ENCODE measurements at places on chromosomes 5 and 9. TPM values are rescaled to one million over a fixed set of nuclear protein-coding genes. Genes with fewer than 3 reads are reported as not detected.
A peak's percentile ranks its signal among the peaks of the same experiment; 100 is the strongest.

DNA sequence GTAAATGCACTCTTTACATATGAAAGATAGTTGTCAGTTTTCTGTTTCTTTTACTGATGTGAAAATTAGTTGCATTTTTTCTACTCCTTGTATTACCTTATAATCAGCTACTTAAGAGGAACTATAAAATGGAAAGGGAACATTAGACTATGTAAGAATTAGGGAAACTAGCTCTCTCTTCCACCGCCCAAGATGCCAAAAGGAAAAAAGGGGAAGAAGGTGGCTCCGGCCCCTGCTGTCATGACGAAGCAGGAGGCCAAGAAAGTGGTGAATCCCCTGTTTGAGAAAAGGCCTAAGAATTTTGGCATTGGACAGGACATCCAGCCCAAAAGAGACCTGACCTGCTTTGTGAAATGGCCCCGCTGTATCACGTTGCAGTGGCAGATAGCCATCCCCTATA lies 15.2 kb upstream of the HOMER1 start:
- no peak for DNase-seq

DNA sequence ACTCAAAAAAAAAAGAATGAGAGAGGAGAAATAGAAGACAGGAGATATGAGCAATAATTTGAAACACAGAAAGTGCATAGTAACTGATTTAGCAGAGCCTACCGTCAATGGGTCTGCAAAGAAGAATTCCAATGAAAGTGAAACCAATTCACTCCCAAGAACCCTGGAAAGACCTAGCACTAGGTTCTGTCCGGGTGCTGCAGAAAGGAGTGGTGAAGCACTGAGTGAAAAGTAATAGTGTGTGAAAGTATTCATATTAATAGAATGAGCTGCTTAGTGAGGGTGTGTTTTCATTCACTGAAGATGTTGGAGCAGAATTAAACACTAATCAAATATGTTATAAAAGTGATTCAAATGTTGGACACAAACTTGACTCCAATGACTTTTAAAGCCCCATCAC lies 51.3 kb upstream of the SLC30A5 start:
- DNase-seq, result no peak

DNA sequence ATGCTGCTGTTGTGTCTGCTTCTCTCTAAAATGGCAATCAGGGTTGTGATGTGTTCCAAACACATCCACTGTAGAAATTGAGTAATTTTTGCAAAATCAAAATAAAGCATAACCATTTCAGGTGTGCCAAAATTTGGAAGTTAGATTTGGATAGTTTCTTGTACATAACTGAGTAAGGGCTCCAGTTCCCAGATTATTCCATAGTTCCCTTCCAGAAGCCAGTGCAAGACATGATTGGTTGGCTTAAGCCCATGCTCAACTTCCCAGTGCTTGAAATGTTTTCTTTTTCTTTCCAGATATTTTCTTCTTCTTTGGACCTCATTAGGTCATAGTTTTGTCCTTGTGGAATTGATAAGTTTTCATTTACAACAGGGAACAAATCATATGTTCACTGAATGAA lies 64.2 kb downstream of the SNCAIP start:
- no peak for DNase-seq

GRCh38 chr5:1975898-1976765 lies 93.4 kb upstream of the IRX4 start:
- DNase-seq, result no peak

DNA sequence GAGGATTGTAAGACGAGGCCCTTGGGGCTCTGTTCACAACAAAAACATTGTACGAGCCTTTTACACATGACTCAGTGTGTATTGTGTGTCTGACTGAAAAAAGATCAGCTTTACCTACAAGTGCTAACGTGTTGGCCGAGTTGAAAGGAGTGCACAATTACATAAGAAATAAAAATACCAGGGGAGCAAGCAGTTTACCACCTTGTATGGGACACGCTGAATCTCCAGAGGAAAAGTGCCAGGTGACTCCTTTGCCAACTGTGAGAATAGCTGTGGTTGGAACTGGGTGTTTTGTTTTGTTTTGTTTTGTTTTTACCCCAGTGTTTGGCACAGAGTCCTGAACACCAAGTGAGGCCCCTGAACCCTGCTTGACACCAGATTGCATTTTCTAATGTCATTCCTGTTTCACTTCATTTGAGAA lies 32.8 kb upstream of the ZSWIM6 start:
- no peak for DNase-seq

DNA sequence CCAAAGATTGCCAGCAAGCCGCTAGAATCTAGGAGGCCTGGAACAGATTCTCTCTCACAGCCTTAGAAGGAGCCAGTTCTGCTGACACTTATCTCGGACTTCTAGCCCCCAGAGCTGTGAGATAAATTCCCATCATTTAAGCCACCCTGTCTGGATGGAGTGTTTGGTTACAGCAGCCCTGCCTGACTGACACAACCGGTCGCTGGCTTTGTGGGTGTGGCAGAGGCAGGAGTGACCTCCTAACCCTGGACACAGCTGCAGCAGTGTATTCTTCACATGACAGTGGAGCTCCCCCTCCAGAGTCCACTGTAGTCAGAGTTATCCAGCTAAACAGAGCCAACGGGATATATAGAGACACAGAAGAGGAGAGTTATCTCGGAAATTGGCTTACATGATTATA lies 21.2 kb upstream of the IL17B start:
- no peak for DNase-seq

GRCh38 chr9:76510446-76510845 lies 51.5 kb downstream of the GCNT1 start:
- no peak for DNase-seq

DNA sequence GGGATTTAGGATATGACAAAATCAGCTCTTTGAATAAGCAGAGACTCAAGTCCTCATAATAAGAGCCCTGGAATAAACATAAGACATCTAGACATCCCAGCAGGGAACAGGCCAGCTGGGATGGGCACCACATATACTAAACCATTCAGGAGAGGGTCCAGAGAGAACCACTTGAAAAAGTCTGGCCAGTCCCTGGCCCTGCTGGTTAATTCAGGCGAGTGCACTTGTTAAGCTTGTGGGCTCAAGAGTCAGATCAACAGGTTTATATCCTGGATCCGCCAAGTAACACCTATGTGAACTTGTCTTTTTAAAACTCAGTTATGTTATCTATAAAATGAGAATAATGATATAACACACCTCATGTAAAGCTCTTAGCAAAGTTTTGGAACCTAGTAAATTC lies 63.3 kb downstream of the CAVIN4 start:
- no peak for DNase-seq

GRCh38 chr5:73861313-73861988 lies 235.5 kb downstream of the ARHGEF28 start:
- no peak for DNase-seq

DNA sequence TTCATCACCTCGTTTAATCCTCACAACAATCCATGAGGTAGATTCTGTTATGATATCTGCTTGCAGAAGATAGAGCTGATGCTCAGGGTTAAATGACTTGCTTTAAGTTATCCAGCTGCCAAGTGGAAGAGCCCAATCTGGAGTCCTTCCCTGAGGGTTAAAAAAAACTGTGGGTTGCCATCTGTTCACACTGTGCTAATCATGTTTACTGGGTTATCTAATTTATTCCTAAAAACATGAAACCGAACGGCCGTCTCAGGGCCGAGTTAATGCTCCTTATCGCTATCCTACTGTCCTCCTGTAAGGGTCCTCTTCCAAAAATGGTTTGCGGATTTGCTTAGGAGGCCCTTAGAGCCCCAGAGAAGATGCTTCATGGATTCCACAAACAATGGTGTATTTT lies 153.3 kb downstream of the YIPF5 start:
- DNase-seq, result no peak

GRCh38 chr5:53243403-53243802 lies 133.8 kb upstream of the MOCS2 start:
- no peak for DNase-seq

GRCh38 chr5:92320446-92320845 lies 937.3 kb upstream of the ARRDC3 start:
- DNase-seq, result no peak

DNA sequence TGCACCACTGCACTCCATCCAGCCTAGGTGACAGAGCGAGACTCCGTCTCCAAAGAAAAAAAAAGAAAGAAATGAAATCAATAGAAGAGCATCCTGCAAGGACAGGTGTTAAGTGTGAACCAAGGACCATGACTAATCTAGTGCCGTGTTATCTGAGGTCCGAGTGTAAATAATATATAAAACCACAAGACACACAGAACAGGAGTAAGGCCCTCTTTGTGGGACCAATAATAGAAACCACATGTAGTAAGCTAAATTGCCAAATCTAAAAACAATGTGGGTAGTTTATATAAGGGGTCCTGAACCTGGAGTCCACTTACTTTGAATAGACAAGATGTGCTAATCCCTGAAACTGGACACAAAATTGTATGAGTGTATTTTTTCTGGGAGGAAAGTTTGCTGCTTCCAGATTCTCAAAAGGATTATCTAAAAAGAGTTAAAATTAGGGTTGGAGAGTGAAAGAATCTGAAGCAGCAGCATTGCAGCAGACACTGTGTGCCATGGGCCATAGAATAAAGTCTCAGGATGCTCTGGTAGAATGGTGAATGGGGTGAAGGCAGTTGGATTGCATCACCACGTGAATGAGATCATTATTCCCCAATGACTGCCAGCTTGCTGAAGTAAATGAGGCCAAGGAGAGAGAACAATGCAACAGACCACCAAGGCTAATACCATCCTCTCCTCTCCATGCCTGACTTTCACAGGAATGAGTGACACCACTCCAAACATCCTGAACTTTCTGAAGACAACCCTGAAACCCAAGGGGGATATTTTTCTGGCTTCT lies 222.7 kb downstream of the DCP2 start:
- no peak for DNase-seq

GRCh38 chr9:130426883-130427282 lies 17.9 kb upstream of the ASS1 start:
- DNase-seq, result peak; percentile 67

DNA sequence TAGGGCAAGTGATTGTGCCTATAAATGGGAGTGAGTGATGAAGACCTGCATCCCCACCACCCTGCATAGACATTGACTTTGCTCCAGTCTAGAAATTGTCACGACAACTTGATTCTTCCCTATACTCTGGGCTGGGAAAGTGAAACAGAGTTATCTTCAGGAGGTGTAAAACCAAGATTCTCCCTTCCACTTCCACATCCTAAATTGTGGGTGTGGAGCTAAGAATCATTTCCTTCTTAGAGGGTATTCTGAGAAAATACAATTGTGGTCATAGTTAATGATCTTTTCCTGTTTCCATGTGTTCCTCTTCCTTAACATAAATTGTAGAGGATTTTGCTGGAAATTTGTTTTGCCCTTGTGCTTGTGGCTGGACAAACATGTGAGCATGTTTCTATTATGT lies 96.8 kb upstream of the PJA2 start:
- DNase-seq, result no peak

- no peak for DNase-seq
These were observed 165.5 kb downstream of the PIK3R1 start for GRCh38 chr5:68381060-68381459.

DNA sequence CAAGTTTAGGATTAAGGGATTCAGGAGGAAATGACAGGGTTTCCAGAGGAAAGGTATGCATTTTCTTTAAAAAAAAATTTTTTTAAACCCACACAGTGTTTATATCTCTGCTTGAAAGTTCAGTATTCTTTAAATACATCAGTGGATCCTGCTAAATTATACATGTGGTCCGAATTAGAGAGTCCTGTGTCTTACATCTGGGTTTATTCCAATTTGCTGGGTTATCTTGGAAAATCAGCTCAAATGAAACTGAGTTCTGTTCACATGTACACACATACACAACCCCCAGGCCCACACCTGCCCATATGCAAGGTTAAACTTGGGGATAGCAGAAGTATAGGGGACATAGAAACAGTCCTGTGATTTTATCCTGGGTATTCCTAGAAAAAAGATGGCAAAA lies 493.7 kb downstream of the ZNF608 start:
- no peak for DNase-seq

GRCh38 chr5:116778032-116778431 lies 203.4 kb upstream of the SEMA6A start:
- no peak for DNase-seq

- DNase-seq, result no peak
These were observed 25.5 kb downstream of the ADAM19 start for GRCh38 chr5:157549954-157550549.

- no peak for DNase-seq
These were observed 75.4 kb upstream of the ANKH start for GRCh38 chr5:14946815-14947620.

DNA sequence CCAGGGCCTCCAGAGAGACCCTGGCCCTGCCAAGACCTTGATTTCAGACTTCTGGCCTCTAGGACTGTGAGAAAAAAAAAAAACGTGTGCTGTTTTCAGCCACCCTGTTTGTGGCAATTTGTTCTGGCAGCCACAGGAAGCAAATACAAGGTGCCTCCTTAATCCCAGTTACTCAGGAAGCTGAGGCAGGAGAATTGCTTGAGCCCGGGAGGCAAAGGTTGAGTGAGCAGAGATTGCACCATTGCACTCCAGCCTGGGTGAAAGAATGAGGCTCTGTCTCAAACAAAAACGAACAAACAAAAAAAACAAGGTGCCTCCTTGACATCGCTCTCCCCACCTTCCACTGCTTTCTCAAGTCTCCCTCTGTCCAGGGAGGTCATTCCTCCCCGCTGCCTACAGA lies 98.0 kb downstream of the GABBR2 start:
- DNase-seq, result no peak

- no peak for DNase-seq
These were observed 1.9 kb upstream of the SLC31A2 start for GRCh38 chr9:113148781-113149510.

Gene SLCO4C1
- total RNA-seq, result 0.08 TPM

Gene SLC25A46
- total RNA-seq, result 65.4 TPM

Gene RAD23B
- total RNA-seq, result 110 TPM

Gene PCDHB9
- 1.3 TPM for total RNA-seq

Gene KCNMB1
- 0.76 TPM for total RNA-seq

Gene ITGA1
- total RNA-seq, result 29.9 TPM

Gene IL3
- not detected for total RNA-seq

Gene SFXN1
- 34.5 TPM for total RNA-seq

Gene SPATA6L
- total RNA-seq, result 0.38 TPM

Gene FER
- 11.8 TPM for total RNA-seq

Gene ORM2
- total RNA-seq, result not detected

Gene SIMC1
- total RNA-seq, result 4.1 TPM

Gene SHISAL2B
- total RNA-seq, result not detected

Gene ACER2
- 3.2 TPM for total RNA-seq

Gene ANKRD18B
- total RNA-seq, result not detected

Gene CENPK
- 2.0 TPM for total RNA-seq

Gene TCF7
- 2.8 TPM for total RNA-seq

Gene PRUNE2
- total RNA-seq, result 1.9 TPM

Gene FSD1L
- total RNA-seq, result 4.5 TPM

Gene CCL21
- 12.4 TPM for total RNA-seq

Gene PLPPR1
- total RNA-seq, result not detected
